ENCODE measurements at places on chromosomes 11 and 22. TPM values are rescaled to one million over a fixed set of nuclear protein-coding genes. Genes with fewer than 3 reads are reported as not detected.

B4GALNT4 gene
- 25.9 TPM for total RNA-seq

TMPRSS6 gene
- total RNA-seq: not detected

OR8G5 gene
- total RNA-seq: not detected

E2F8 gene
- 0.88 TPM for total RNA-seq

CYTH4 gene
- total RNA-seq: 0.22 TPM

CHADL gene
- 0.52 TPM for total RNA-seq

- H3K4me3 ChIP-seq: no peak overlapping the region
- H3K27ac ChIP-seq: no peak overlapping the region
- H3K27me3 ChIP-seq: peaks cover 39% of the 10 kb centered on the region
- no peaks in the 10 kb centered on the region for H3K36me3 ChIP-seq
- no peaks in the 10 kb centered on the region for H3K4me1 ChIP-seq
Measured at GRCh38 chr11:82234256-82234655, 499.4 kb downstream of the FAM181B start.

DNA sequence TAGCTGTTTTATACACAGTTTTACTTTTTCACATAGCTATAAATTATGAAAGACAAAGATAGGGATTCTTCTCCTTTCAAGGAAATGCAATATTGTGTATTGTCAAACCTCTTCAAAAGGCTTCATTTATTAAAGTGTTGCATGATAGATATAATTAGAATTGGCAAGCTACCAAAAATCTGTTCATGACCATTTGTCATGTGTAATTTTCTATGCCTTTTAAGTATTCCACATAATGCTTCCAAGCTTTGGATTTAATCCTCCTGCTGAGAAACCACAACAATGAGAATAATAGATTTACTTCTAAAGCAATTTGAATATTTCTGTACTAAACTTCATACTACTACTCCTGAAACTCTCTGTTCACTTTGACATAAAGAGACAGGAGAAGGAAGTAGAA is 403.2 kb upstream of the CCDC179 start:
- H3K4me1 ChIP-seq: no peaks in the 10 kb centered on the region
- DNase-seq: no peak
- H3K36me3 ChIP-seq: no peaks in the 10 kb centered on the region
- no peak overlapping the region for H3K4me3 ChIP-seq

DNA sequence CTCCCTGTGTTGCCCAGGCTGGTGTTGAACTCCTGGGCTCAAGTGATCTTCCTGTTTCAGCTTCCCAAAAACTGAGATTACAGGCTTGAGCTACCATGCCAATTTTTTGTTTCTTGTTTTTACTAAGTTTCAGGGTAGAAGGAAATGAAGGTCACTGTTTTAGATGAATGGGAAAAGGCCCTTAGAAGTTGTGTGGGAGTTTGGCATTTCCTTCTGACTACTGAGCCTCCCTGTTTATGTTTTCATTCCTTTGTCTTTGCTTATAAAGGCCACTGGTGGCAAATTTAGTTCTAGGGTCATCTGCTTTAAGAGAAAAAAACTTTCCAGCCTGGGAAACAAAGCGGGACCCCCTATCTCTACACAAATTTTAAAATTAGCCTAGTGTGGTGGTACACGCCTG is 22.1 kb downstream of the SRPRA start:
- no peak overlapping the region for H3K27ac ChIP-seq
- H3K4me3 ChIP-seq: no peak overlapping the region

DNA sequence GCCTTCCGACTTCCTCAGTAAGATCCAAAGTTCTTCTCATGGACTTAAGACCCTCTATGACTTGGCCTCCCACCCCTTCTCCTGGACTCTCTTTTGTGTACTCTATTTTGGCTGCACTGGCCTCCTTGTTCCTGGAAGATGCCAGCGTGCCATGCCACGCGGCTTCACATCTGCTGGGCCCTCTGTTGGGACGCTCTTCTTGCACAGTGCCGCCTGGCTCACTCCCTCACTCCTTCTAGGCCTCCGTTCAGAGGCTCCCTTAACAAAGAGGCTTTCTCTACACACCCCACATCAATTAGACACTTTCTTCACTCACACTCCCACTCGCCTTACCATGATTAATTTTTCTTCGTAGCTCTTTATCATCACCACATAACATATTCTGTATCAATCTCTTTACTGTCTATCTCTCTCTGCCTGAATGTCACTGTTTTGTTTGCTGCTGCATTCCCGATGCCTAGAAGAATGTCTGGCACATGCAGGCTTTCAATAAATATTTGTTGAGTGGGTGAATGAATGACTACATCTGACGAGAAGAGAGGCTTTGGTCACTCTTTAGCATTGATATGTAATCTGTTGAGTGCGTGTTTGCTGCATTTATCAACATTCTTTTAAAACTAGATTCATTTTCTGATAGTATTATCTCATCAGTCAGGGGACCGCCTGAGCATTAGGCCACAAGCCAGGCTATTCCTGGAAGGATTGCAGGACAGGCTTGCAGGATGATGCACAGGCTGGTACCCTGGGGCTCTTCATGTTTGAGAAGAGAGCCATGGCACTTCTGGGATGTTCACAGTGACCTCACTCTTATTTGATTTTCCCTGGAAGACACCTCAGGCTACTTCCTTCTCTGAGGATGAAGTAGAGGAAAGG is 60.6 kb upstream of the AMPD3 start:
- no peaks in the 10 kb centered on the region for H3K36me3 ChIP-seq
- peaks cover 18% of the 10 kb centered on the region for H3K27me3 ChIP-seq
- H3K27ac ChIP-seq: no peak overlapping the region
- peaks cover 12% of the 10 kb centered on the region for H3K4me1 ChIP-seq
- DNase-seq: no peak
- H3K4me3 ChIP-seq: no peak overlapping the region

DNA sequence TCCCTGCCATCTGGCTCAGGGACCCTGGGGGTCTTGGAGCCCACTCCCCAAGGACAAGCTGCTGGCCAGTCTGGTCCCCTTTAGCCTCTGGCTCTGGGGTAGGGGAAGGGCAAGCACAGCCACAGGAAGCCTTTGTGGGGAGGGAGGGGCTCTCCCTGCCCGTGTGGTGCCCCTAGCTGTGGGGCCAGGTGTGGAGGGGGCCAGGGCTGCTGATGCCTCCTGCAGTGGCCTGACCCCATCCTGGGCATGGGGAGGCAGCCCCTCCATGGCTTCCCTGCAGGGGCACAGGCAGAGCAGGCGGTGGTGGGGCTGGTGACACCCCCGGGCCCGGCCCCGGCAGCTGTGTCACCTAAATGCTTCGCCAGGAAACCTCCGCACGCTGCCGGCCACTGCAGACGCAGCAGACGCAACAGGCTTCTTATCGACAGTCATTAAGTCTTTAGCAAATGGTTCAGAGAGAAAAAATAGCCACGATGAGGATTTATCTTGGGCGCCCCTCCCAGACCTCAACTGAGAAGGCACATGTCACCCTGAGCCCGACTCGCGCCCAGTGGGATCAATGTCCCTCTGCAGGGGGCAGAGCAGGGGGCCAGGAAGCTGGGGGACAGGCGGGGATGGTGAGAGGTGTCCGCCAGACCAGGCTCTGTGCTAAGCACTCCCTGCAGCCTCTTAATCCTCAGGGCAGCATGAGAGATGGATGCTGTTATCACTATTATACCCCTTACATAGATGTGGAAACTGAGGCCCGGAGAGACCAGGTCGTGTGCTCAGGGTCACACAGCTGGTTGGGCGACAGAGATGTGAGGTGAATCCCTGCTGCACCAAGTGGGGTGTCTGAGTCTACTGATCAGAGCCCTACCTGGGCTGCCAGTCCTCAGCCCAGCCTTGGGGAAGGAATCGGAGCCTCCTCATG is 33.9 kb downstream of the FLRT1 start:
- H3K4me3 ChIP-seq: no peak overlapping the region
- H3K27ac ChIP-seq: no peak overlapping the region
- H3K27me3 ChIP-seq: no peaks in the 10 kb centered on the region

- no peak overlapping the region for H3K4me3 ChIP-seq
- no peak overlapping the region for H3K27ac ChIP-seq
- peaks cover 6% of the 10 kb centered on the region for H3K36me3 ChIP-seq
- H3K4me1 ChIP-seq: peaks cover 16% of the 10 kb centered on the region
- DNase-seq: no peak
Measured at GRCh38 chr11:71951741-71952310, 23.0 kb downstream of the RNF121 start.

GRCh38 chr11:78941226-78941851 is 366.7 kb upstream of the NARS2 start:
- H3K27me3 ChIP-seq: no peaks in the 10 kb centered on the region
- no peaks in the 10 kb centered on the region for H3K4me1 ChIP-seq
- no peak overlapping the region for H3K4me3 ChIP-seq
- H3K27ac ChIP-seq: no peak overlapping the region
- no peaks in the 10 kb centered on the region for H3K36me3 ChIP-seq

GRCh38 chr11:46291441-46292150 is 14.1 kb downstream of the CREB3L1 start:
- H3K27ac ChIP-seq: no peak overlapping the region
- no peaks in the 10 kb centered on the region for H3K27me3 ChIP-seq
- H3K36me3 ChIP-seq: no peaks in the 10 kb centered on the region
- peaks cover 23% of the 10 kb centered on the region for H3K4me1 ChIP-seq

- no peaks in the 10 kb centered on the region for H3K27me3 ChIP-seq
- peaks cover 8% of the 10 kb centered on the region for H3K36me3 ChIP-seq
- peaks cover 10% of the 10 kb centered on the region for H3K4me1 ChIP-seq
- no peak overlapping the region for H3K4me3 ChIP-seq
Measured at GRCh38 chr11:65301491-65302329, 13.0 kb upstream of the CDC42EP2 start.

- no peaks in the 10 kb centered on the region for H3K27me3 ChIP-seq
- DNase-seq: no peak
- H3K4me1 ChIP-seq: peaks cover 31% of the 10 kb centered on the region
- H3K36me3 ChIP-seq: no peaks in the 10 kb centered on the region
- peak overlapping the region; percentile 2 for H3K27ac ChIP-seq
Measured at GRCh38 chr11:102552020-102552419, 21.5 kb upstream of the MMP7 start.

DNA sequence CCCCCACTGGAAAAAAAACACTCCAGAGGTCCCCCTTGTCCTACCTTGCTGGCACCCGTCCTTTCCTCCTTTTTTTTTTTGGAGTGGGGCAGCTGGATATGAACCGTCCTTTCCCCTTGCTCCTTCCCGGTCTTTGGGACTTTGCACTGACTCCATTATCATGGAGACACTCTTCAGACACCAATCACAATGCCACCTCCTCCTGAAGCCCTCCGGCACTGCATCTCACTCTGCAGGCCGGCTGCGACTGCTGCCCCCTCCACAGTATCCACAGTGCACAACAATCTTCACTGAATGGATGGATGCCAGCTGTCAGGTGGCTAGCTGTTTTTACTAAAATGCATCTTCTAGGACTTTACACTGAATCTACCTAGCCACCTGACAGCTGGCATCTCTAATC is 12.7 kb upstream of the RGL4 start:
- no peaks in the 10 kb centered on the region for H3K27me3 ChIP-seq
- H3K4me3 ChIP-seq: no peak overlapping the region
- H3K27ac ChIP-seq: no peak overlapping the region
- H3K4me1 ChIP-seq: no peaks in the 10 kb centered on the region
- no peak for DNase-seq
- H3K36me3 ChIP-seq: peaks cover 6% of the 10 kb centered on the region
